Daoy (cell line): ENCODE measurements at places on chromosomes 16 and 17. TPM values are rescaled to one million over a fixed set of nuclear protein-coding genes. Genes with fewer than 3 reads are reported as not detected.

DNA sequence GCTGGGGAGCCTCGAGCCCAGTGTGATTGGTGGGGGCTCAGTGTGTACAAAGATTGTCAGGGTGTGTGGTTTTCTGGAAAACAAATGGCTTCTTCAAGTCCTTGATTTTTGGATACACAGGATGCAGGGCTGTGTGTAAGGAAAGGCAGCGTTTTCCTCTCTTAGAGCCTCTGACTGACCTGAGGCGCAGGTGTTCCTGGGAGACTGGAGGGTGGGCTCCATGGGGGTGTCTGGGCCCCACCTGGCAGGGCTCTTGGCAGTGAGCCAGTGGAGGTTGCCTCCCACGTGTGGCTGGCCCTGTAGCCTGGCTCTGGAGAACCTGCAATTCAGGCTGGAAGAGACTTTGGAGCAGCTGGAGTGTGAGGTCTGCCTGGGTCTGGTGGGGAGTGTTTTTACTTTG is 5.0 kb downstream of the FOXK2 start:
- no peak for DNase-seq

DNA sequence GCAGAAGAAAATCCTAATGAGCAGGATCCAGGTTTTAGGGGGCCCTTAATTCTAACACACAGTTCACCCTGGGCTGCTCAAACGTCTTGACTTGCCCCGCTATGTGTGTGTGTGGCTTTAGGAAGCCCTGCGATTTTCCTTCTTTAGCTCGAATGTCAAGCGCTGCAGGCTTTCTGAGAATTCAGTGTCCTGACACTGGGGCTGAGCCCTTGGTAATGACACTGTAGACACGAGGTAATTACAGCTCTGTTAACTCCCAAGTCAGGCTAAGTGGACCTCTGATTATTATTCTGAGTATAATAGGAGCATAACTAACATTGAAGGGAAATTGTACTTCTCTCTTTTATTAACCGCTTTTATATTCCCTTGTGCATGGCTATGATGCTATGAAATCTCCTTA is 202.1 kb downstream of the RBFOX1 start:
- DNase-seq = no peak

DNA sequence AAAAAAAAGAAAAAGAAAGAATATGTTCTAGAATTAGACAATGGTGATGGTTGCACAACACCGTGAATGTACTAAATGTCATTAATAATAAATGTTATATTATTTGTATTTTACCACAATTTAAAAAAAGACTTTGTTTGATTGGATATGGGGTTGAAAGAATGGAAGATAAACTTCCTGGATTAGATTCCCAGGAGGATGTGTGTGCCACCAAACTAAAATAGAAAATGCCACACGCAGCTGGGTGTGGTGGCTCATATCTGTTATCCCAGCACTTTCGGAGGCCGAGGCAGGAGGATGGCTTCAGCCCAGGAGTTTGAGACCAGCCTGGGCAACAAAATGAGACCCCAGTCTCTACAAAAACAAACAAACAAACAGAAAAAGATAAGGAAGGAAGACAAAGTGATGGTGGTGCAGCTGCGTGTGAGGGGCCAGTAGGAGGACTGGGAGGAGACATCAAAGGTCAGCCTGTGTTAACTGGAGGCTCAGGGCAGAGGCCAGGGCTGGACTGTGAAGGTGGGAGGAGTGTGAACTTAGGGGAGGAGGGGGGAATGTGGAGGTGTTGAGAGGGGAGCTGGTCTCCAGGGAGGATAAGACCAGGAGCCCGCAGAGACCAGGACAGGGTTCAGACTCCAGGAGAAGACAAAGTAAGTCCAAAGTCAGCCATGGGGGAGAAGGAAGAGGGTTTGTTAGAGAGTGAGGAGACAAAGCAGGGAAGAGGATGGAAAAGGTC is 4.1 kb downstream of the PECAM1 start:
- DNase-seq = no peak

DNA sequence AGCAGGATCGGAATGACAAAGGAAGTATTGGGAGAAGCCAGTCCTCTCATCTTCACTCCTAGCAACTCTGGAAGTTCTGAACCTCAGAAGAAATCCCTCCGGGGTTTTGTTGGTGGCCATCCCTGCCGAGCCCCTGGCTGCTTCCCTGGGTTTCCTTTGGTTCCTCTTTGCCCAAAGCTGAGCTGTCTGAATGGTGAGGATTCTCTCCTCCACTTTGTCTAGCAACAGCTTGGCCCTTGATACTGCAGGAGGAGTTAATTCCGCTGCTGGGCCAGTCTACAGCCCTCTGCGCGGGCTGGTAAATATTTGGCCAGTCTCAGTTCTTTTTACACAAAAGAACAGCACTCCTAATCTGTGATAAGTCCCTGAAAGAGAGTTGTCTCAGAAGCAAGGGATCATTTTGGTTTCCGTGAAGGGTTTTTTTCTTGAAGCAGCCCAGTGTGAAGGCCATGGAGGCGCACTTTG is 170.9 kb downstream of the RAB11FIP4 start:
- no peak for DNase-seq

DNA sequence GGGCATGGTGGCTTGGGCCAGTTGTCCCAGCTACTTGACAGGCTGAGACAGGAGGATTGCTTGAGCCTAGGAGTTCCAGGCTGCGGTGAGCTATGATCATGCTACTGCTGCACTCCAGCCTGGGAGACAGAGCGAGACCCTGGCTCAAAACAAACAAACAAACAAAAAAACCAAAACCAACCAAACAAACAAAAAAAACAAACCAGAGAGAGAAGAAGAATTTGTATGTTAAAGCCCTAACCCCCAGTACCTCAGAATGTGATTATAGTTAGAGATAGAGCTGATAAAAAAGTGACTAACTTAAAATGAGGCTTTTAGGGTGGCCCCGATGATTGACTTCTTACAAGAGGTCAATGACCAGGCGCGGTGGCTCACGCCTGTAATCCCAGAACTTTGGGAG is 1.7 kb upstream of the MMP25 start:
- DNase-seq = no peak

- DNase-seq = no peak
These were observed 1.2 kb downstream of the WNT3 start for GRCh38 chr17:46817151-46817900.

GRCh38 chr16:81040842-81041241 is 5.2 kb downstream of the ATMIN start:
- no peak for DNase-seq

GRCh38 chr17:76371656-76372628 is 12.5 kb upstream of the SPHK1 start:
- peak; percentile 83 for DNase-seq

- DNase-seq = no peak
These were observed 95.4 kb upstream of the CACNG5 start for GRCh38 chr17:66739553-66739952.

- peak; percentile 75 for DNase-seq
These were observed 19.6 kb upstream of the TNFRSF13B start for GRCh38 chr17:16991349-16992009.

DNA sequence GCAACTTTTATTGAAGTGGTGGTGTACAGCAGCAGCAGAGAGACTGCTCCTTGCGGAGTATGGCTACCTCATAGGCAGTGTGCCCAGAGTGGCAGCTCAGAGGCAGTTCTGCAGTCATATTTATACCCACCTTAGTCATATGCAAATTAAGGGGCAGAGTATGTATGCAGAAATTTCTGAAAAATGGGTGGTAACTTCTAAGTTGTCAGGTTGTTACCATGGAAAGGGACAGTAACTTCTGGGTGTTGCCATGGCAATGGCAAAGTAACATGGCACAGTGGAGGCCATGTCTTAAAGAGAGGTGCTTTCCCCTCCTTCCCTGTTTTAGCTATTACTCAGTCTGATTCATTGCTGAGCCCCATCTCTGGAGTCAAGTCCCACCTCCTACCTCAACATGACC is 53.4 kb downstream of the MEOX1 start:
- peak; percentile 49 for DNase-seq

GRCh38 chr16:48541108-48541786 is 68.7 kb downstream of the N4BP1 start:
- no peak for DNase-seq

DNA sequence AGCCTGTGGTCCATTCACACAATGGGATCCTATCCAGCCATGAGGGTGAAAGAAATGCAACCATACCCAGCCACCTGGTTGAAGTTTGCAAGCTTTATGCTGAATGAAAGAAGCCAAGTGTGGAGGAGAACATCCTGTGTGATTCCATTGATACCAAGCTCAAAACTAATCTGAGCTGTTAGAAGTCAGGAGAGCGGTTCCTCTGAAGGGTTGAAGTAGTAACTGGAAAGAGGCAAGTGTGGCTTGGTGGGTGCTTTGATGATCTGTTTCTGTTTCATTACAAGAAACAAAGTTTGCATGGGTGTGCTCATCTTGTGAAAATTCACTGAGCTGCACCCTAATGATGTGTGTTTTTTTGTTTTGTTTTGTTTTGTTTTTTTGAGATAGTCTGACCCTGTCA is 99.4 kb downstream of the SALL1 start:
- DNase-seq = no peak

DNA sequence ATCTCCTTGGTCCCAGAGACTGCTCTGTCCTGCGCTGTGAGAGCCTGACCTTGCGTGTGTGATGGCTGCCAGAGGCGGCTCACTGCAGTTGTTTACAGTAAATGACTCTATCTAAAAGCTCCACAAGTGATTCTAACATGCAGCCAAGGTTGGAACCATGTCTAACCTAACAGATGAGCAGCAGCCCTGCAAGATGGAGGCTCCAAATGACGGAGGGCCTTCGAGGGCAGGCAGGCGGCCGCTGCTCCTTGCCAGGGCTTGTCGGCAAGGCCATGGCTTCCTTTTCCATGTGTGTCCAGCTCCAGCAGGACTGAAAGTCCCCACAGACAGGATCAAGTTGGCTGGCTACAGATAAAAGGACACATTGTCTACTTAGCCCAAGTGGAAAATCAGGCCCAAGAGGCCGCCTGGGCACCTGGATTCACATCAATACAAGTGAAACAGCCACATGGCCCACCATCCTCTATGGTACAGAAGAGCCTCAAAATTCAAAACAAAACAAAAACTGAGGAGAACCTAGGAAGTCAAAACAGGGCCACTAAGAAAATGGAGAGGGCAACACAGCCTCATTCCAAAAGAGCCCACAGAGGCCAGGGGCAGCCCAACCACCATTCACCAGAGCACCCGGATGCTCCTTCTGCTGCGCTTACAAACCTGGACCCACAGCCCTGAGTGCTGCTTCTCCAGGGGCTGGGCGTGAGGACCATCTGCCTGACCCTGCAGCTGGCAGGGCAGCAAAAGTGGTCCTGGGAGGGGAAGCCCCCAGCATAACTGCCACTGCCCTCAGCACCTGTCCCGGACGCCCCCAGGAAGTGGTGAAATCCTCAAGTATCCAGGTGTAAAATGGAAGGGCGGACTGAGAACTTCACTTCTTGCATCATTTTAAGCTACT is 65.0 kb downstream of the AMFR start:
- no peak for DNase-seq

GRCh38 chr16:14117051-14117450 is 45.9 kb downstream of the MRTFB start:
- DNase-seq = no peak

DNA sequence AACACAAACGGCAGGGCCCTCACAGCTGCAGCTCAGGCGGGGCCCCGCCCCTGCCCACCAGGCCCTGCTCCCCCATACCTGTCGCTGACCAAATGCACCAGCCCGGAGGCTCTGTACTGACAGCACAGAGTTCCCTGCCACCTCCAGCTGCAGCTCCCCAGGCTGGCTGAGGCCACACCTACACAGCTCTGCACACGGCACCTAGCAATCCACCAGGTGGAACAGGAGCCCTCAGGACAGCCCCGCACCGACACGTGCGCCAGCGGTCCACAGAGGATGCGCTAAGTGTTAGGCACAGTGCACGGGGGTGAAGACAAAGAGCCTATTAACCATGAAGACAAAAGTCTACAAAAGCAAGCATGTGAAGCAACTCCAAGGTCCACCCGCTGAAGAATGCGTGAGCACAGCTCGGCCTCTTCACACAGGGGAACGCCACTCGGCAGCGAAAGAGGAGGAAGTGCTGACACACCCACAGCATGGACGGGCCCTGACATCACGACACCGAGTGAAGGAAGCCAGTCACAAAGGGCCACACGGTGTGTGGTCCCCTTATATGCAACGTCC is 5.4 kb downstream of the ZCCHC14 start:
- DNase-seq = no peak

- DNase-seq = no peak
These were observed 25.8 kb downstream of the WSB1 start for GRCh38 chr17:27319541-27320221.

DNA sequence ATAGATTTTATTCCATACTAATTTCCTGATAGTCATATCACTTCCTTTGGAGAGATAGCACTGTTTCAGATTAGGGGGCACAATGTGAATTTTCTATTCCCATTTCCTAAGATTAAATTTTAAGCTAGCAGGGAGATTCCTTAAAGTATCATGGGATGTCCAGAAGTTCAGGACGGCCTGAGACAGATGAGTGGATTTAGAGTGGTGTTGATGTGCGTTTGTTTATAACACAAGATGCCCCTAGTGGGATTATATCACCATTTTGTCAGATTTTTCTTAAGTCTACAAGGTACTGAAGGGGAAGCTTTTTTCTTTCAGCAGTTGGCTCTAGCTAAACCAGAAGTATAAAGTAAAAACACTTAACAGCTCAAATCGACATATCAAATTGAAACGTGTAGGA is 183.6 kb upstream of the TBX2 start:
- DNase-seq = no peak

DNA sequence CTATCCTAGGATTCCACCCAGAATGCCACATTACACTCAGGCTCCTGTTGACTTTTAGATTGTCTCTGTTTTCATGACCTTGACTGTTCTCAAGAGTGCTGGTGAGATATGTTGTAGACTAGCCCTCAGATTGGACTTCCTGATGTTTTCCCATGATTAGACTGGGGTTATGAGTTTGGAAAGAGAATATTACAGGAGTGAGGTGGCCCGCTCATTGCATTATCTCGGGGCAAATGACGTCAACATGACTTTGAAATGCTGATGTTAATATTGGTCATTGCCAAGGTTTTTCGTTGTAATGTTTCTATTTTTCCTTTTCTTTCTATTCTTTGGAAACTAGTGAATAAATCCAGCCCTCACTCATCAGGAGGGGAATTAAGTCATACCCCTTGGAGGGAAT is 355.7 kb upstream of the MON1B start:
- DNase-seq = no peak

Gene DPEP3
- not detected in 2 replicates for total RNA-seq

Gene NPIPB9
- total RNA-seq = not detected in 2 replicates

Gene EZH1
- 5.1 and 6.8 TPM in 2 replicates for total RNA-seq

Gene SPNS2
- total RNA-seq = not detected in 2 replicates

Gene KRTAP16-1
- total RNA-seq = not detected in 2 replicates

Gene TBC1D3H
- total RNA-seq = not detected in 2 replicates

Gene AURKB
- total RNA-seq = 105 and 136 TPM in 2 replicates

Gene RHBDF1
- total RNA-seq = 4.7 and 9.3 TPM in 2 replicates

Gene TMEM238L
- not detected in 2 replicates for total RNA-seq

Gene IGFALS
- not detected in 2 replicates for total RNA-seq
